Activated CD4-positive, alpha-beta memory T cell treated with anti-CD3 and anti-CD28 coated beads for 36 hours (primary cell): ENCODE measurements at places on chromosomes 7 and 10.
A peak's percentile ranks its signal among the peaks of the same experiment; 100 is the strongest.

GRCh38 chr7:83936056-83936708 lies 258.4 kb downstream of the SEMA3A start:
- DNase-seq, result peak; percentile 55

GRCh38 chr10:122197611-122198222 lies 73.4 kb upstream of the BTBD16 start:
- no peak for DNase-seq

DNA sequence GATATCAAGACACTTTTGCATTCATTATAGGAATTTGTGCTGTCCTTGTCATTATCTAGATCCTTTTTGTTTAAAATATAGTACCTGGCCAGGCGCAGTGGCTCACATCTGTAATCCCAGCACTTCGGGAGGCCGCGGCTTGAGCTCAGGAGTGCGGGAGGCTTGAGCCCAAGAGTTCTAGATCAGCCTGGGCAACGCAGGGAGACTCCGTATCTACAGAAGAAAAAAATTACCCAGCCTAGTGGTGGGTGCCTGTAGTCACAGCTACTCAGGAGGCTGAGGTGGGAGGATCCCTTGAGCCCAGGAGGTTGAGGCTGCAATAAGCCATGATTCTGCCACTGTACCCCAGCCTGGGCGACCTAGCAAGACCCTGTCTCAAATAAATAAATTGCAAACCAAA lies 621 bp upstream of the MORN4 start:
- DNase-seq, result peak; percentile 43

DNA sequence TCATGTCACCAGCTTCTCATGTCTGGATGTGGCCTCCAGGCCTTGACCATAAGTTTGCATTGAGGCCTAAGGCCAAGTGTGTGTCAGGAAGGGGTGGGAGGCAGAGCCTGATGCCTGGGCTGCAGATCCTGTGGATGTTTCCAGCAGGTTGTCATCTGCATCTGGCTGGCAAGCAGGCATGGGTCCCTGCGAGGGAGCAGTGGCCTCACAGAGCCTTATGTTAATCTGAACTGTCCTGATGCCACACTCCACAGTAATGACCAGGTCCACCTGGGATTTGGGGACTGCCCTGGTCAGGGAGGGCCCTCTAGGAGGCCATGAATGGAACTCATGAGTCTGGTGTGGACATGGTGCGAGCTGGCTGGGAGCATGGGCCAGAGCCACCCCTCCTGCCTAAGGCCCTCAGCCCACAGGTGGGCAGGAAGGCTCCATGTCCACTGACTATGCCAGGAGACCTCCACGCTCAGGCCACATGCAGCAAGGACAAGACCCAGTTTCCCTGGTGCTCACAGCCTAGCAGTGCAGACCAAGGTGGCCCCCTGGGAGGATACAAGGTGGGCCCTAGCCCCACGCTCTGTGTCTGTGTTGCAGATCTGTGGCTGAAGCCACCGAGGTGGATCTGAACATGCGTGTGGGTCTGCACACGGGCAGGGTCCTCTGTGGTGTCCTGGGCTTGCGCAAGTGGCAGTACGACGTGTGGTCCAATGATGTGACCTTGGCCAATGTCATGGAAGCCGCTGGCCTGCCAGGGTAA lies 83.1 kb downstream of the ADCY1 start:
- no peak for DNase-seq

GRCh38 chr7:99562832-99563231 lies 4.4 kb downstream of the ZNF655 start:
- DNase-seq, result peak; percentile 73

GRCh38 chr7:159167139-159167538 lies 22.5 kb upstream of the VIPR2 start:
- DNase-seq, result no peak

- DNase-seq, result peak; percentile 18
Measured at GRCh38 chr7:93890041-93890463, 501 bp downstream of the TFPI2 start.

DNA sequence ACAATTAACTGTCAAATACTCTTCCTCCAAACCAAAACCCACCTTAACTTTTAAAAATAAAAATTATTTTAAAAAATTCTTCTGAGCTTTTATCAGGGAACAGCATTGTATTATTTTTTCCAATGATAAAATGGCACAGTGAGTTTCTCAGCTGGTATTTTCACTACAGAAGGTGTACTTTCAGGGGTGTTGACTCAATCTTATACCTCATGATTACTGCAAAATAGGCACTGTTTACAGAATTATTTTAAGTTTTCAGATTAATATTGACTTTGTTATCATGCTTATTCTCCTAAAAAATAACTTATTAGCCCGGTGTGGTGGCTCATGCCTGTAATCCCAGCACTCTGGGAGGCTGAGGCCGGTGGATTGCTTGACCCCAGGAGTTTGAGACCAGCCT lies 24.3 kb downstream of the RHEB start:
- no peak for DNase-seq

GRCh38 chr10:131000743-131001142 lies 310.8 kb downstream of the TCERG1L start:
- no peak for DNase-seq

DNA sequence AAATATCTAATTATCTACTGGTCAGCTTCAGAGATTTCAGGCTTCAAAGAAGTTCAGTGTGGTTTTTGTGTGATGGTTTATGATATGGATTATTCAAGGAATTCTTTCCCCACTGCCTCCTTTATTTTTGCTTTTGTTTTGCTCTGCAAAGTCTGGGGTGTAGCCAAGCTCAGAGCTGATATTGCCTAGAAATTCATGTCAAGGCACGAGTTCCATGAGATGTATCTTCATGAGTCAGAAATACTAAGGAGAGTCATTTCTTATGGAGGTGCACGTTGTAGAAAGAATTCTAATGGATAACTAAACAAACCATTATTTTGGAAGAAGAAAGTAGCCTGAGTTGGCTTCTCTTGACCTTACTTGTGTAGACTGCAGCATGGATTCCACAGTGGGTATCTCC lies 37.4 kb downstream of the VIM start:
- no peak for DNase-seq

DNA sequence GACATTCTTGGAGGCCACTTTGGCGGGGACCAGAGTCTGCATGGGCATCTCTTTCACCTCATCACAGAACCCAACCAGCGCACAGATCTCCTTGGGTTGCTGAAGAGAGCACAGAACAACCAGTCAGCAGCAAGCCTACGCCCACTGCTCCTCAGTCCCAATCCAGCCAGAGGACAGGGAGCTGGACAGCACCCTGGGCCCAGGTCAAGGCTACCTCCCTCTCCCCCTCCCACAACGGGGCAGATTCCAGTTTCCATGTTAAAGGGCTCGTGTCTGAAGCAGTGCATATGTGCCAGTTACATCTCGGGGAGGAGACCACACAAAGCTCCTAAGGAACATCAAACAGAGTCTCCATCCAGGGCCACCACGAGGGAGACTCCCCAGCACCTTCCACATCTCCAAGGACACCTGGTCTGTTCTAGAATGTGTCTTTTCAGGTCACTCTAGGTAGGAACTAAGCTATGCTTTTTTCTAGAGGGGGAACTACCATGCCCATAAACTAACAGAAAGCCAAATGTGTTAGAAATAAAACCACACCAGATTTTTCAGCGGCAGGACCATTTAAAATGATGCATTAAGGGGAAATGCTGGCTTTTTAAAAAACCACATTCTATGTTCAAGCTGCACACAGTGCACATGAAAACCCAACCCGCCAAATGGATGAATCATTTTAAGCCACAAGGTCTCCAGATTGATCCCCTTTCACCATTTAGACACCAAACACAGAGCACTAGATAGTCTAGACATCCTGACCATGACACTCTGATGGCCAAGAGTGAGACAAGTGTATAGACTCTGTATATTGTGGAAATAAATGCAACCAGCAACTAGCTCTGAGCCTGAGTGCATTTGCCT lies 28.9 kb downstream of the PSAP start:
- peak; percentile 23 for DNase-seq

GRCh38 chr7:26991796-26992195 lies 104.0 kb downstream of the HOXA1 start:
- no peak for DNase-seq

DNA sequence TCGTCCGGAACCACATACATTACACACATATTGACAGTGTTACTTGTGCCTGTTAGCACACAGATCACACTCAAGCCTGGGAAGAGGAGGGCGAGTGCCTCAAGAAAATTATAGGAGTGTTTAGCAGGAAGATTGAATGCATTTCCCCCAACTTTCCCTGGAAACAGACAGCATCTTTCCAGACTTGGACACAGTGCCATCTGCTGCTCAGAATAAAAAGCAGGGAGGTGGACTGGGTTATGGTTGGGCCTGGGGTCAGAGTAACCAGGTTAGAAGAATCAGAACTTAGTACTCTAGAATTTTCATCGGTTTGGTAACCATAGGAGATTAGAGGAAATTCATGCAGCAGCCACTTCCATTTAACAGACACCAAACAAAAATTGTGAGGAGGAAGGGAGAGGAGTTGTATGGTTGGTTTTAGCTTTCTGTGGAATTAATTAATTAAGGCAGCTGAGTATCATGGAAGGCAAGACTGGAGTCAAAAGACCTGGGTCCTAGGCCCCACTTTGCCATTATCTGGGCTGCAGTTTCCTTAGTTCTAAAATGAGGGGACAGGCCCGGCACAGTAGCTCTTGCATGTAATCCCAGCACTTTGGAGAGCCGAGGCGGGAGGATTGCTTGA lies 43.4 kb upstream of the OPTN start:
- DNase-seq, result no peak

- DNase-seq, result no peak
Measured at GRCh38 chr7:30472081-30472783, 6.4 kb downstream of the NOD1 start.

GRCh38 chr10:34830217-34830822 lies 15.2 kb upstream of the PARD3 start:
- no peak for DNase-seq

DNA sequence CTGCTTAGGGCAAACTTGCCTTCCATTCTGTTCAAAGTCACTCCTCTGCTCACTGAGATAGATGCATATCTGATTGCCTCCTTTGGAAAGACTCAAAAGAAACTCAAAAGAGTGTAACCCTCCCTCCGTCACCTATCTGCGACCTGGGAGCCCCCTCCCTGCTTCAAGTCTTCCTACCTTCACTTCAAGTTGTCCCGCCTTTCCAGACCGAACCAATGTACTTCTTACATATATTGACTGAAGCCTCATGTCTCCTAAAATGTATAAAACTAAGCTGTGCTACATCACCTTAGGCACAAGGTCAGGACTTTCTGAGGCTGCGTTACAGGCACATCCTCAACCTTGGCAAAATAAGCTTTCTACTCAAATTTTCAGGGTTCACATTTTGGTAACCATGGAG lies 77.4 kb upstream of the C1GALT1 start:
- no peak for DNase-seq

DNA sequence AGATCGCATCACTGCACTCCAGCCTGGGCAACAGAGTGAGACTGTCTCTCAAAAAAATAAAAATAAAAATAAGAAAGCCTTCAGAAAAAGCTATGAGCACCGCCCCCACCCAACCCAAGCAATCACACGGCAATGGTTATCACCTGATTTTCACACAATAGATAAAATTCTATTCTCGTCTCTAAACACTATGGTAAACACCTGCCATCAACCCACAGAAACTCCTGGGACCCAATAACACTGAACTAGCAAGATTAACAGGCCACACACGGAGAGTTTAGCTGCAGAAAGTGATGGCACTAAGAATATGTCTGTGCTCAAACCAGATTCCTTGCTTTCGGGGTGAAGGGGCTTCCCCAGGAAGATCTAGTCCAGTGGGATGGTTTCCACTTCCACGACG lies 173.8 kb downstream of the DIP2C start:
- no peak for DNase-seq

GRCh38 chr7:106464651-106465050 lies 179.9 kb upstream of the NAMPT start:
- DNase-seq, result no peak

- no peak for DNase-seq
Measured at GRCh38 chr7:43022008-43022407, 89.8 kb downstream of the MRPL32 start.

GRCh38 chr10:132616170-132616995 lies 78.8 kb downstream of the INPP5A start:
- DNase-seq, result peak; percentile 84

GRCh38 chr10:12509016-12509793 lies 159.9 kb downstream of the CAMK1D start:
- DNase-seq, result peak; percentile 48

GRCh38 chr7:33053721-33054120 lies 8.9 kb downstream of the NT5C3A start:
- no peak for DNase-seq

- no peak for DNase-seq
Measured at GRCh38 chr7:17471325-17471724, 172.9 kb downstream of the AHR start.

- DNase-seq, result peak; percentile 38
Measured at GRCh38 chr10:88194041-88194887, 330.8 kb downstream of the PTEN start.

DNA sequence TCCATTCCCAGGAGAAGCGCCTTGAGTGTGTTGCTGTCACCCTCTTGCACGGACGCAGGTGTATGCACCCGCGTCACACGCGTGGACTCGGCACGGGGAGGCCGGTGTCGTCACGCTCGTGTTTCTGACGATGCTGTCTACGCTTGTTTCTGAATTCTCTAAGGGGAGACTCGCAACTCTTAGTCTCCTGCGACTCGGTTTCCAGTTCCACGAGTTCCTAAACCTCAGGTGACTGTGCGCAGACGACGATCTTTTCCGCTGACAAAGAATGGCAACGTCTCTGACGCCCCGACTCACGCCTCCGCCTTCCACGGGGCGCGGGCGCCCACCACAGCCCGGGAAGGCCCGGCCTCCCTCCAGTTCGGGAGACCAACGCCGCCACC lies 579 bp downstream of the IDI1 start:
- DNase-seq, result peak; percentile 76

GRCh38 chr7:78301407-78301806 lies 502.8 kb downstream of the PHTF2 start:
- DNase-seq, result no peak

DNA sequence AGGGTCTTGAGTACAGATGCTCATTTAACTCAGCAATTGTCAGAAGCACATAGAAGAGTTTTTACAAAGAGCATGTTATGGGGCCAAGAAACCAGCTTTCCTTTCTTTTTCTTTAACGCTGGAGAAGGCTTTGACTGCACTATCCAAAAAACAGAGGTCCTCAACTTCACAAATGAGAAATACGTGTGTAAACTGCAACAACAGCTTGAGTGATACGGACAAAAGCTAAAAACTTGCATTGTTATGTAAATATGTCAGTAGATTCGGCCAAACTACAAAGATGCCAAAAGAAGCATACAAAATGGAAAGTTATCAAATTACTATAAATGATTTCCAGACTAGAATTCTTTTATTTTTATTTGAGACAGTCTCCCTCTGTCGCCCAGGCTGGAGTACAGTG lies 62.4 kb upstream of the C10orf90 start:
- no peak for DNase-seq

- DNase-seq, result peak; percentile 47
Measured at GRCh38 chr7:107446531-107446930, 23.3 kb upstream of the GPR22 start.

GRCh38 chr7:3312583-3312982 lies 11.5 kb downstream of the SDK1 start:
- no peak for DNase-seq
